PC-9 (cell line): ENCODE measurements at places on chromosomes 2 and 18. TPM values are rescaled to one million over a fixed set of nuclear protein-coding genes. Genes with fewer than 3 reads are reported as not detected.
A peak's percentile ranks its signal among the peaks of the same experiment; 100 is the strongest.

DNA sequence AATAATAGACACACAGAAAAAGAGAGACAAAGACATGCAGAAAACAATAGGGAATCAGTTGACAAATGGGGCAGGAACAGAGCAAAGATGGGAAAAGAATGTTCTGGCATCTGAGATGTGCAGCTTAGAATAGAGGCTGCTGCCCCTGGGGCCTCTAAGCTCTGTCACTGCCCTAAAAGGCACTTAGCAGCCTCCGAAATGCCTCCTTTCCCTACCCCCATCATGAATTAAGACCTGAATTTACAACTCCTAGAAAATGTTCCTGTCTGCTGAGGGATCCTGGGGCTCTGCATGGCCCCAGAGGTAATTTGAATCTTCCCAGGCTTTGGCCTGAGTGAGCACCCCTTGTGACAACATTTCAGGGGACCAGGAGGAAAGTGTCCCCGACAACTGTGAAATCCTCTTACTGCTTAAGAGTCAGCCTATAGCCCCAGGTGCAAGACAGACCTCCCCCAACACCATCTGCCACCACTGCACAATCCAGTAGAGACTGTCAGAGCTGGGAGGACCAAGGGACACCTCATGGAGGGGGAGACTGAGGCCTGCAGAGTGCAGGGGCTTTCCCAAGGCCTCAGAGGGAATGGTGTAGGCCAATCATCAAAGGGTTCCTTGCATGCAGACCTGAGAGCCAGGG, 24.8 kb downstream of the MRPL35 start:
- H3K36me3 ChIP-seq: no peaks in the 10 kb centered on the region
- no peak for DNase-seq
- no peak overlapping the region for H3K27ac ChIP-seq
- 0 out of 2 replicates have a peak, but pooled peaks cover 3% of the 10 kb centered on the region for H3K27me3 ChIP-seq
- no peak overlapping the region for H3K4me3 ChIP-seq

Gene TRIM43
- total RNA-seq: not detected in 2 replicates

Gene PARD3B
- total RNA-seq: 7.6 and 13.2 TPM in 2 replicates

DNA sequence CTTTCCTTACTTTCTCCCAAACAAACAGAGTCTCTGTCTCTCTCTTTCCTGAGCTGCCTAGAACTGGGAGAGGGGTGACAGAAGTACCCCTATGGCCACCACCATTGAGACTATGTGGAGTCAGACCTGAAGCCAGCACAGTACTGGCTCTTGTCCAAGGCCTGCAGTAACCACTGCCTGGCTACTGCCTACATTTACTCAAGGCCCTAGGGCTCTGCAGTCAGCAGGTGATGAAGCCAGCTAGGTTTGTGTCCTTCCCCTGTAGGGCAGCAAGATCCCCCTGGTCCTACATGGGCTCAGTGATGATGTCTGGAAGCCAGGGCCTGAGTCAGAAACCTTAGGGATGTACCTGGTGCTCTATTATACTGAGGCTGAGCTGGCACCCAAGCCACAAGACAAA, 12.2 kb downstream of the MYO3B start:
- H3K36me3 ChIP-seq: no peaks in the 10 kb centered on the region
- no peak overlapping the region for H3K27ac ChIP-seq
- no peak overlapping the region for H3K4me3 ChIP-seq
- no peaks in the 10 kb centered on the region for H3K27me3 ChIP-seq

Gene AKAIN1
- total RNA-seq: not detected in 2 replicates

Gene HOXD13
- total RNA-seq: not detected in 2 replicates

DNA sequence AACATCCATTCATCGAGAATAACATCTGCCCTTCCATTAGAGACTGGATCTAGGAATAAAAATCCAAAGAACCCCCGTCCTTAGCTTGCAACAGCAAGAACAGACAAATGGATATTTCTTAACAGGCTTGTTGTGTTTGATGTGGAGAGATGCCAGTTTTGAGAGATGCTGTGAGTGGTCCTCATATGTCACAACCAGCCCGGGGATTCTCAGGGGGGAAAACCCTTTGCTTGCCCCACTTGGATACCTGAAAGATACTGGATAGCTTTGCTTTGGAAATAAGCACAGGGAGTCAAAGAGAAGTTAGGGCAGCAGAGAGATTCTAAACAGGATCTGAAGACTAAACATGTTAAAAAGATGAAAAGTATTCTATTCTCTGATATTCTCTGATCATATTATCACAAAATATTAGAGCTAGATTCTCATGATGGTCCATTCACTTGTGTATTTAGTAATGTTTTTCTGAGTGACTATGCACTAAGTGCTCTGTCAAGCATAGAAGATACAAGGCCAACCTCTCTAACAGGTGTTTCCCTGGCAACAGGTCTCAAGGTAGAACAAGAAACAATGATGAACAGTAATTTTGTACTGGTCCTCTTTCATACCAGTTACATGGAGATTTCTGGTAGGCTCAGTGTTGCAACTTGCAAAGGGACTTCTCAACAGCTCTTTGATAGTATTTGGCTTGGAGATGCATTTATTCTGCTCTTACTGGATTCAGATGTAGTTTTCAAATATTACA, 348.2 kb downstream of the MYCN start:
- H3K36me3 ChIP-seq: no peaks in the 10 kb centered on the region
- peaks cover 46% of the 10 kb centered on the region for H3K27me3 ChIP-seq
- no peaks in the 10 kb centered on the region for H3K4me1 ChIP-seq
- H3K4me3 ChIP-seq: no peak overlapping the region

DNA sequence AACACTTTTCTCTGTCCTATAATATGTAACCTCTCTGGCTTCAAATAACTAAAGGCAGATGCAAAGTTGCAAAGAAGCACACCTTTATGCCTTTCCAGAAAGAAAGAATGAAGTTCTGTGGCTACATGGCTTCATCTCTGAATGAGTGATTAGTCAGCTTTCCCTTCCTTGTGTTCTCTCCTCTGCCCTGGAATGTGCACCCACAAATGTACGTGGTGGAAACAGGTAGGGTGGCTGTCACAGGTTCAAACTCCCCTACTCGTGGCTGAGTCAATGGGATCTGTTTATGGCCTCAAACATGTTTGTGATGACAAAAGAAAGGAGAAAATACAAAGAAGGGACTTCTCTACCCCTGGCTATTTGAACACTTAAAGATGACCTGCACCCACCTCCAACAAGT, 55.5 kb upstream of the ACVR2A start:
- H3K27me3 ChIP-seq: no peaks in the 10 kb centered on the region
- no peaks in the 10 kb centered on the region for H3K36me3 ChIP-seq
- no peak for DNase-seq
- no peaks in the 10 kb centered on the region for H3K4me1 ChIP-seq
- H3K4me3 ChIP-seq: no peak overlapping the region
- H3K27ac ChIP-seq: no peak overlapping the region

GRCh38 chr2:71669058-71669456, 215.7 kb downstream of the DYSF start:
- no peak for DNase-seq
- no peak overlapping the region for H3K4me3 ChIP-seq
- H3K36me3 ChIP-seq: no peaks in the 10 kb centered on the region
- no peaks in the 10 kb centered on the region for H3K4me1 ChIP-seq

Gene TET3
- total RNA-seq: 17.1 and 19.1 TPM in 2 replicates

DNA sequence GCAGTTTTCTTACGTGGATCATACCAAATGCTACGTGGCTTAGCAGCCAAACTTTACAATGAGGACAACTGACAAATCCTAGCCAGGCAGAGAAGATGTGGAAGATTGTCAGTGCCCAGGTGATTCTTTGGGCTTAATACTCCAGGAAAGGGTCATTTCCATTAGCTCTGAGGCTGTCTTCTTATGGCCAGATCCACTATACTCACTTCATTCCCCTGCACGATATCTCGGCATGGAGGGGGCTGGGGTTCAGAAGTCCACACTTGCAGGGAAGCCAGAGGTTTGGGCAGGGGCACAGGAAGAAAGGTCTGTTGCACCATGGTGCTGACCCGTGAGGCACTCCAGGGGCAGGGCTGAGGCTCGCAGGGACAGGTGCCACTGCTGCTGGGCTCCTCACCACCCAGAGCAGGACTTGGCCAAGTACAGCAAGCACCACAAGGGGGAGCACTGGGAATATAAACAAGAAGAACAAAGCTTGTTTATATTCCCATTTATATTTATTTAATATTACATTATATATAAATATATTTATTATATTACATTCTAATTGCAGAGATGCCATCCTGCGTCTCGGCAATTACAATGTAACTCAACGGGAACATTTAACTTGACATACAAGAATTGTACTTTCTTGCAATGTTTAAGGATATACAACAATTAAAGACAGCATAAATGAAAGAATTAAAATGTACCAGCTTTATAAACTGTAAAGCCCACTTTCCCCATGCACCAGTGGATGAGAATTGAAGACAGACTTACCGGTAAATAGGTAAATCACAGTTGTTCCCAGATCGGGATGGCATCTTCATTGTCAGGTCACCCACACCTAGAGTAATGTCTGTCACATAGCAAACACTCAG, 27.2 kb downstream of the CLUL1 start:
- H3K27me3 ChIP-seq: peaks cover 40% of the 10 kb centered on the region; the same call in 1 of the 2 replicates
- no peaks in the 10 kb centered on the region for H3K36me3 ChIP-seq
- no peak overlapping the region for H3K27ac ChIP-seq
- peak; percentile 72 for DNase-seq
- H3K4me1 ChIP-seq: no peaks in the 10 kb centered on the region

Gene RNF125
- total RNA-seq: 0.15 and 0.85 TPM in 2 replicates

- H3K36me3 ChIP-seq: no peaks in the 10 kb centered on the region
- H3K27me3 ChIP-seq: no peaks in the 10 kb centered on the region
- H3K27ac ChIP-seq: no peak overlapping the region
Observed at GRCh38 chr2:44895061-44895460, 46.4 kb upstream of the SIX3 start.

DNA sequence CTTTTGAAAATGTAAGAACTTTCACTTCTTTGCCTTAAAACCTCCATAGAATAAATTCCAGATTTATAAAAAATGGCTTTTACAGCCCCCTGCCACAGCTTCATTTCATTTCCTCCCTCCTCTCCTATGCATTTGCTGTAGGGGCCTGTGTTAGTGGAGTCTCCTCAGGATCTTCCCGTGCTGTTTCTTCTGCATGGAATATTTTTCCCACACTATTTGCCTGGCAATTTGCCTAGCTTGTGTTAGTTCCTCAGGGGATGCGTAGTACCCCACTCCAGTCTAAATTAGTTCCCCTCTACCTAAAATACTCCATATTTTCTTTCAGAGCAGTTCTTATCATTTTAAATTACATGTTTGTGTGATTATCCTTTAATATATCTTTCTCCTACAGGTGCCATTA, 262.2 kb downstream of the PLCL1 start:
- no peaks in the 10 kb centered on the region for H3K4me1 ChIP-seq
- DNase-seq: no peak
- no peaks in the 10 kb centered on the region for H3K36me3 ChIP-seq
- no peak overlapping the region for H3K4me3 ChIP-seq
- no peak overlapping the region for H3K27ac ChIP-seq
- H3K27me3 ChIP-seq: no peaks in the 10 kb centered on the region

DNA sequence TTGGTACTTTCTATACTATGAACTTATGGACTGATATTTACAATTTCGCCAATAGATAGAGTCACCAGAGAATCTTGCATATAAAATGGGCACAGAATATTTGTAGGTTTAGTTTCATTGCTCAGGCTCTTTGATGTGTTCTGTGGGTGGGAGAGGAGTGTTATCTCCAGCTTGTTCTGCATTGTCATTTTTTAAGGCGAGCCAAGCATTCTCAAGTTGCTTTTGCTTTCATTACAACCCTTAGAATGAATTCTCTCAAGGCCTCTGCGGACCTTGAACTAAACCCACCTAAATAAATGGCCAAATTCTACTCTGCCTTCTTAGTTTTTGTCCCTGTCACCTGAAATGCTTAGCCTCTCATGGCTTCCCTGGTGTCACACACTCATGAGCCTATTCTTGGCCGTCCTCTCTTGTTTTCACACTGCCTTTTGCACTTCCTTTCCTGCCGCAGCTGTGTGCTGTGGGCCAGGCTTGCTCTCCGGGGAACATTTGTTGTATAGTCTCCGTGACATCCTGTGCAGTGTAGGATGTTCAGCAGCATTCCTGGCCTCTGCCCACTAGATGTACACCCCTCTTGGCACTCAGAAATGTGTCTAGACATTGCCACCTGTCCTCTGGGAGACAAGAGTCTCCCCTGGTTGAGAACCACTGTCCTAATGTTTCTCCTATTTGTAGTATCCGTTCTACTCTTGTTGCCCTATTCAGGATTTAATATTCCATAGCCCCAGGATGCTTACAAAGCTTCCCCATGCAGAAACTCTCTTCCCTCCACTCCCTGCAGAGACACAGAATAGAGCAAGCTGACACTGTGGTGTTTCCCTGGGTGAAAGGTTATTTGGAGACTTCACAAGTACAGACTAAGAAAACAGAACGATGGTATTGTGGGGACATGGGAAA, 255.6 kb downstream of the PTPRM start:
- DNase-seq: no peak
- H3K27ac ChIP-seq: no peak overlapping the region
- H3K36me3 ChIP-seq: no peaks in the 10 kb centered on the region
- H3K4me1 ChIP-seq: no peaks in the 10 kb centered on the region
- H3K27me3 ChIP-seq: no peaks in the 10 kb centered on the region
- no peak overlapping the region for H3K4me3 ChIP-seq

GRCh38 chr18:59387687-59388565, 28.9 kb upstream of the LMAN1 start:
- H3K4me3 ChIP-seq: no peak overlapping the region
- no peak for DNase-seq
- H3K27ac ChIP-seq: no peak overlapping the region
- H3K36me3 ChIP-seq: no peaks in the 10 kb centered on the region

DNA sequence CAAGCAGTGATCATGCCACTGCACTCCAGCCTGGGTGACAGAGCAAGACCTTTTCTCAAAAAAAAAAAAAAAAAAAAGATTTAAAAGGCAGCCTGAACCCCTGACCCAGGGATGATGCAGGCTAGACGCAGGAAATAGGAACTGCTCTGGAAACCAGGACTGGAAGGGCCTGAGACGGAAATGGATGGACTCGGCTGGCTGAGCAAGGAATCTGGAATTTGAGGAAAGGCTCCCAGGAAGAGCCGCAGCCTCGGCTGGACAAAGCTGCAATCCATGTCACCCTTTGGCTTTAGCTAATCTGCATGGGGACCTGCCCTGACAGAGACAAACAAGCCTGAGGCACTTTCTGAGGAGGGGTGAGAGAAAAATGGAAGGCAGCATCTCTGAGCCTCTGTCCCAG, 55.0 kb upstream of the DAPL1 start:
- H3K4me3 ChIP-seq: no peak overlapping the region
- H3K27me3 ChIP-seq: no peaks in the 10 kb centered on the region
- H3K36me3 ChIP-seq: no peaks in the 10 kb centered on the region

- no peak overlapping the region for H3K27ac ChIP-seq
- no peak for DNase-seq
- no peaks in the 10 kb centered on the region for H3K4me1 ChIP-seq
- H3K36me3 ChIP-seq: no peaks in the 10 kb centered on the region
- H3K4me3 ChIP-seq: no peak overlapping the region
Observed at GRCh38 chr18:48342581-48342980, 66.6 kb downstream of the ZBTB7C start.

DNA sequence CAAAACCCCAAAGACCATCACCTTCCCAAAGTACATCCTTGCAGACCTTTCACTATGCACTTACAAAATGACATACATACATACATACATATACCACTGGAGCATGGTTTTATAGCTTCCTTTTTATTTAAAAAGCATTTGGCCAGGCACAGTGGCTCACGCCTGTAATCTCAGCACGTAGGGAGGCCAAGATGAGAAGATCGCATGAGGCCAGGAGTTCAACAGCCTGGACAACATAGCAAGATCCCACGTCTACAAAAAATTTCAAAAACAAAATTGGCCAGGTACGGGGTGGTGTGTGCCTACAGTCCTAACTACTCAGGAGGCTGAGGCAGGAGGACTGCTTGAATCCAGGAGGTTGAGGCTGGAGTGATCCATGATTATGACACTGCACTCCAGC, 29.9 kb upstream of the ADAM17 start:
- H3K4me3 ChIP-seq: no peak overlapping the region
- no peak for DNase-seq
- H3K27ac ChIP-seq: no peak overlapping the region
- no peaks in the 10 kb centered on the region for H3K4me1 ChIP-seq
- no peaks in the 10 kb centered on the region for H3K27me3 ChIP-seq
- H3K36me3 ChIP-seq: peaks cover 51% of the 10 kb centered on the region
